ENCODE measurements at places on chromosomes 2 and 18.
A peak's percentile ranks its signal among the peaks of the same experiment; 100 is the strongest.

DNA sequence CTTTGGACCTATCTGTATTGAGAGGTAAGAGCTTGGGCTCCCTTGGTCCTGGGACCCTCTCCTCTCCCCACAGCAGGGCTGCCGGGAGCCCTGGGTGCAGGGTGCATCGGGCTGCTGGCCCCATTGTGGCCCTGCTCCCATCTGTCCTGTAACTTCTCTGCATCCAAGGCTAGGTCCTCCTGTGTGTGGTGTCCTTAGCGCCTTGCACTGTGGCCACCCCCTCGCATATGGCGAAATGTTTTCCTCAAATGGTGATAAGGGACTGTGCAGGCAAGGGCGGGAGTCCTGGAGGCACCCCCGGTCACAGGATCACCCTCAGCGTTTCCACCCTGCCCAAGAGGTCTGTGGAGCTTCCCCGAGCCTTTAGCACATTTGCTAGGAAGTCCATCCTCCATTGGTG, 208.2 kb downstream of the SH3RF3 start:
- DNase-seq, result no peak

- no peak for DNase-seq
Measured at GRCh38 chr2:224259831-224260230, 142.1 kb downstream of the FAM124B start.

GRCh38 chr2:154447727-154448418, 250.6 kb upstream of the KCNJ3 start:
- no peak for DNase-seq

- DNase-seq, result no peak
Measured at GRCh38 chr2:119753930-119754321, 5.8 kb upstream of the PTPN4 start.

- DNase-seq, result no peak
Measured at GRCh38 chr2:100658017-100658416, 95.2 kb downstream of the PDCL3 start.

- no peak for DNase-seq
Measured at GRCh38 chr2:239487272-239487671, 86.5 kb upstream of the HDAC4 start.

GRCh38 chr2:235010117-235010714, 58.4 kb downstream of the SH3BP4 start:
- DNase-seq, result no peak

DNA sequence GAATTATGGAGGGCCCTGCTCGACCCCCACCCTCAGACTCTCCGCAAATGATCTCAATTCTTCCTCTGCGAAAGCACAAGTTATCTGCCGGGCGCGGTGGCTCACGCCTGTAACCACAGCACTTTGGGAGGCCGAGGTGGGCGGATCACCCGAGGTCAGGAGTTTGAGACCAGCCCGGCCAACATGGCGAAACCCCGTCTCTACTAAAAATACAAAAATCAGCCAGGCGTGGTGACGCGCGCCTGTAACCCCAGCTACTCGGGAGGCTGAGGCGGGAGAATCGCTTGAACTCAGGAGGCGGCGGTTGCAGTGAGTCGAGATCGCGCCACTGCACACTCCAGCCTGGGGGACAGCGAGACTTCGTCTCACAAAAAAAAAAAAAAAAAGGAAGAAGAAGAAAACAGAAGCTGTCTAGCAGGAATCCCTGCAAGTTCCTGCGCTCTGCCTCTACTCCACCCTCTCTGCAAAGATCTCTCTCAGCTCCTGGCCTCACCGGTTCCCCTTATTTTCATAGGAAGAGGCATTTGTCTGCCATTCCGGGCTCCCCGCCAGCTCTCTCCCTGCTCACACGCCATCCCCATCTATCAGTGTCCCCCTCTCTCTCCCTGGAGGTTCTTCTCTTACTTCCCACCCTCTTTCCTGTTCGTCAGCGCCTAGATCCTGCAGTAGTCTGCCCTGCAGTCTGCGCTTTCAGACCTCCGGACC, 13.5 kb upstream of the COLEC12 start:
- no peak for DNase-seq

GRCh38 chr18:21741562-21742314, 1.1 kb downstream of the MIB1 start:
- DNase-seq, result no peak

GRCh38 chr2:226023383-226023782, 623.9 kb downstream of the NYAP2 start:
- no peak for DNase-seq

DNA sequence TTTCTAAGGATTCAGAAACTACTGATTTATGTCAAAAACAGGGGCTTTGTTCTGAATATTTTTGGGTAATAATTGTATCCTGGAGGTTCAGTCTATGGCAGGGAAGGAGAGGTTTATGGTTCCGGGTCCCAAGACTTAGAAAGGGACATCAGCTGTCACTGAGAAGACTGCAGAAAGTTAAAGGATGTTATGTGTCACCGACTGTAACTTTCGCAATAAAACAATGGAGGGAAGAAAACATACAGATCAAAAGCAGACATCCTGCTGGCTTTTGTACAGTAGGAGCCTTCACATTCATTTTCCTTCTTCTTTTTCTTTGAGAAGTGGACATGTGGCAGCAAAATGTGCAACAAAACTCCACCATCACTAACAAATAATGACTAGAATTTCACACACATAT, 900.7 kb upstream of the SOX11 start:
- DNase-seq, result no peak

- DNase-seq, result no peak
Measured at GRCh38 chr2:20504174-20504573, 57.3 kb downstream of the RHOB start.

DNA sequence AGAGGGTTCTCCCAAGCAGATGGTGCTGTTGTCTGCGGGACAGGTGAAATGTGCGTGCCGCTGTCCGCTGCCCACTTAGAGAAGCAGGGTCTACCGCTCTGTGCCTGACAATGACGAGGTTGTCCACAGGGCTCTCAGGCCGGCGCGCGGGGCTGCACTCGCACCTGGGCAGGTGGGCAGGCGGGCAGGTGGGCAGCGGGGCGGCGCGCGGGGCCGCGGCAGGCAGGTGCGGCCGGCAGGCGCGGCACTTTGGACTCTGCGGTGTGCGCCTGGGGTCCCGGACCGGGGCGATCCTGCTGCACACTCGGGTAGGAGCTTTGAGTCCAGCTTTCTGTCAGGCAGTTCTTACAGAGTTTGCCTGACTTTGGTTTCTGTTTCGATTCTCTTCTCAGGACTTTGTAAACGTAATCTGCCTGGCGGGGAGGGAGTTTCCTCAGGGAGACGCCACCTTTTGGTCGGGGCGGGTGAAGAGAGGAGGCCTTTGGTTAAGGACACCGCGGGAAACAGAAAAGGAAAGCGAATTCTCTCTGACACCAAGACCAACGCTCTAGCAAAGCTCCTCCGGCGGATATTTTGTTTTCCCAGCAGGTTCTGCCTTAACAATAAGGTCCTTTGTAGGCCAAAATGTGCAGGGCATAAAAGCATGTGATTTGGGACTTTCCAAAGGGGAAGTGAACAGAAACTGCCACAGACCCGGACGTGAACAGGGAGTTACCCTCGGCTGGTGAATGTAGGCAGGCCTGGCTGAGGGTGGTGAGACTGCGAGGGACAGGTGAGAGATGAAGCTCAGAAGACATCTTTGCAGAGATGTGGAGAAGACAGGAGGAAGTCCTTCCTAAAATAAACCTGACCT, at the start of gene IFIH1:
TSS of gene IFIH1 (minus strand) at position 357 of the 853 bp plus-strand sequence. CDS start 377 bp downstream, outside the sequence.
- peak; percentile 68 for DNase-seq

GRCh38 chr2:211453311-211453887, 897.0 kb downstream of the CPS1 start:
- no peak for DNase-seq

DNA sequence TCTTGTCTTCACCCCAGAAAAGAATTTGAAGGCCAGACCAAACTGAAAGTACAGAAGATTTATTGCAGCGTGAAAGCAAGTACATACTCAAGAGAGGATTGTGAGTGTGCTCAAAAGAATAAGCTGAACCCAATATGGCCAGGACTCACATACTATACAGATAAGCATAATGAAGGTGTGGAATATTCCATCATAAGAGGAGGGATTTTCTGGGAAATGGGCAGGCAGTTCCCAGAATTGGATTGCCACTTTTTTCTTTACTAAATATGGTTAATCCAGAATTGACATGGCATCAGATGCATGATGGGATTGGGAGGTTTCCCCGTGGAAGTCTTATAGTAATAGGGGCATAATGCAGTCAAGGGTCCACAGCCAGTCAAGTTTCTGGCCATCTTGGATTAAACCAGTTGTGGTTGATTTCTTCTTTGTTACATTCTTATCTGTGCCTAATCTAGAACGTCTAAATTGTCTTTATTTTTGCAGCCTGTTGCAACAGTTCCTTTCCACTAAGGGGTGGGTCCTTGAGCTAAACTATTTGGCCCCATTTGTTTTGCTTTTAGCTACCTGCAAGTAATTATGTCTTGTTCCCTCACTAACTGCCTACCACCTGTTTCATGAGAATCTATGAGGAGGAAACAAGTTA, 9.0 kb downstream of the SP140L start:
- DNase-seq, result no peak

GRCh38 chr18:63303547-63303946, 16.0 kb downstream of the BCL2 start:
- no peak for DNase-seq

- DNase-seq, result no peak
Measured at GRCh38 chr2:60223859-60224258, 329.6 kb downstream of the BCL11A start.

- DNase-seq, result no peak
Measured at GRCh38 chr2:38692636-38693318, 26.9 kb downstream of the GALM start.

DNA sequence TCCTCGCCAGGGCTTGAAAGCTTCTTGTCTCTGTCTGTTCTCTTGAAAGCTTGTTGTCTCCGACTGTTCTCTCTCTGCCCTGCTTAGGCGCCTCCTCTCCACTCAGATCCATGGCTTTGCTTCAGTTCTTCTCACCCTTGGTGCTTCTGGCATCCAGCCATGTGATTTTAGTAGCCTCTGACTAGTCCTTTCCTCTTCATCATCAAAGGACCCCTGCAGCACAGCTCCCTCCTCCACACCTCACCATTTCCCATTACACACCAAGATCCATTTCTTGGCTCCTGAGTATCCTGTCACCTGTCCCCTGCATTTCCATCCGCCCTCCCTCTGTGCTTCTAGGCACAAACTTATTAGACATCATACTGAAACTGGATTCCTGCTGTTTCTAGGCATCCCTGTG, 59.4 kb downstream of the ZNF236 start:
- DNase-seq, result no peak

DNA sequence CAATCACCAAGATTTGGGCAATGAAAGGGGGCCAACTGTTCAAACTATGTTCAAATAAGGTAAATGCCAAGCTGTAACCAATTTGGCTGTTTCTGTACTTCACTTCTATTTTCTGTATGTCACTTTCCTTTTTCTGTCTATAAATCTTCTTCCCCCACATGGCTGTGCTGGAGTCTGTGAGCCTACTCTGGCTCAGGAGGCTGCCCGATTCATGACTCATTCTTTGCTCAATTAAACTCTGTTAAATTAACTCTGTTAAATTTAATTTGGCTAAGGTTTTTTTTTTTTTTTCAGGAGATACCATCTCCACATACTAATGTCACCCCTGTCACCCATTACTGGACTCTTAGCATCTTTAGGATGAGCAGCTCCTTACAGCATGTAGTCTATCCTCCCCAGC, 178.8 kb upstream of the TWIST2 start:
- DNase-seq, result no peak

- no peak for DNase-seq
Measured at GRCh38 chr2:45301307-45302277, 292.3 kb upstream of the SIX2 start.

DNA sequence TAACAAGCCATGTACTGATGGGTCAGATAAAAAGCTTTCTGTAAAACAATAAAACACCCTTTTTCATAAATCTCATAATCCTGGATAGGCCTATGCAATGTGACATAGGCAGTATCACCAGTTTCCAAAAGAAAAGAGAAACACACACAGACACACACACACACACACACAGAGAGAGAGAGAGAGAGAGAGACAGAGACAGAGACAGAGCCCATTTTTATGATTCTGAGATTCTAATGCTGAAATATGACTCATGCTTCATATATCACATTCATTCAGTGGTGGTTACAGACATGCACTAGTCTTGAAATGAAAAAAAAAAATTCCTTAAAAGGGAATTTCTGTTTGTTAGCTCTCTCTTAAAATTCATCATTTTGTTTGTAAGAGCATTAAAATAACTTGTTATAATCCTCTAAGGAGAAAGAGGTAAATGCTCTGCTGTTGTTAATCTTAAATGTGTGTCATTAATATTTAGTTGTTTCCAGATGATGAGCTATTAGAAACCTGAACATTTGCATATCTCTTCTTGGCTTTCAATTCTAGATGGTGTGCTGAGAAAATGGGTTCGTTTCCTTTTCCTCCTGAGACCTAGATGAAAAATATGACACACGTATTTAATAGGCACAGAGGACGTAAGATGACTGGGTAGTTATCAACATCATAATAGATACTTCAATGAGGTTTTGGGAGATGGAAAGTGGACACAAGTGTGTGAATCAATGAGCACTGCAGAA, 1598.7 kb upstream of the ACVR2A start:
- no peak for DNase-seq

DNA sequence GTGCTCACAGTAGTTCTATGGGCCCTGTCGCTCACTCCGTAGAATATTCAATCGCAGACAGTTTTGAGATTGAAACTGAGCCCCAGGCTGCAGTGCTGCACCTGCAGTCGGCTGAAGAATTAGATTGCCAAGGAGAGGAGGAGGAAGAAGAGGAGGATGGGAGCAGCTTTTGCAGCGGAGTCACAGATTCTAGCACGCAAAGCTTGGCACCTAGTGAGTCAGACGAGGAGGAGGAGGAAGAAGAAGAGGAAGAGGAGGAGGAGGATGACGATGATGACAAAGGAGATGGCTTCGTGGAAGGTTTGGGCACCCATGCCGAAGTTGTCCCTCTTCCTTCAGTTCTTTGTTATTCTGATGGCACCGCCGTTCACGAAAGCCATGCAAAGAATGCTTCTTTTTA, 115.2 kb downstream of the GALNT3 start:
- no peak for DNase-seq

DNA sequence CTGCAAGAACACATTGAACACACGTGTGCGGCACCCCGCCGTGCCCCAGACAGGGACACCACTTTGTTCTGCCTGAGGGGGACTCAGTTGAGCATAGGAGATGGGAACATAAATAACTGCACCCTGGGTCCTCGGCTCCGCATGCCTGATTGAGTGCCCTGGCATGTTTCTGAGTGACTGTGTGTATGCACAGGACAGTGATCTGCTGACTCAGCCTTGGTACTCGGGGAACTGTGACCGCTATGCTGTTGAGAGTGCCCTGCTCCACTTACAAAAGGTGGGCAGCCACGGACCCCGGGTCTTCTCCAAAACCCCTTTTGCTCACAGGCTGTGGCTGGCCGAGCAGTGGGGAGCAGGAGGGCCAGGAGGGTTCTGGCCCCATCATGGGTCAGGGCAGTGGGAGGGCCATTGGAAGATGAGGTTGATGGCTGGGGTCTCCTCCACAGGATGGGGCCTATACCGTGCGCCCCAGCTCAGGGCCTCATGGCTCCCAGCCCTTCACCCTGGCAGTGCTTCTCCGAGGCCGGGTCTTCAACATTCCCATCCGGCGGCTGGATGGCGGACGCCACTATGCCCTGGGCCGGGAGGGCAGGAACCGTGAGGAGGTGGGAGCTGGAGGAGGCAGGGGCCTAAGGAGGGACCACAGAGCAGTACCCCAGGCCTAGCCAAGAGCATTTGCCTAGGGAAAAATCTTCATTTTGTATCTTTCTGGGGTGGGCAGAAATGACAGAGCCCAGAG, 16.9 kb downstream of the SH2D6 start:
- DNase-seq, result no peak

Data from effector CD8-positive, alpha-beta T cell (primary cell).